ENCODE measurements at places on chromosomes 3 and 15. TPM values are rescaled to one million over a fixed set of nuclear protein-coding genes. Genes with fewer than 3 reads are reported as not detected.
A peak's percentile ranks its signal among the peaks of the same experiment; 100 is the strongest.

Gene TRH
- 0.16 TPM for total RNA-seq

DNA sequence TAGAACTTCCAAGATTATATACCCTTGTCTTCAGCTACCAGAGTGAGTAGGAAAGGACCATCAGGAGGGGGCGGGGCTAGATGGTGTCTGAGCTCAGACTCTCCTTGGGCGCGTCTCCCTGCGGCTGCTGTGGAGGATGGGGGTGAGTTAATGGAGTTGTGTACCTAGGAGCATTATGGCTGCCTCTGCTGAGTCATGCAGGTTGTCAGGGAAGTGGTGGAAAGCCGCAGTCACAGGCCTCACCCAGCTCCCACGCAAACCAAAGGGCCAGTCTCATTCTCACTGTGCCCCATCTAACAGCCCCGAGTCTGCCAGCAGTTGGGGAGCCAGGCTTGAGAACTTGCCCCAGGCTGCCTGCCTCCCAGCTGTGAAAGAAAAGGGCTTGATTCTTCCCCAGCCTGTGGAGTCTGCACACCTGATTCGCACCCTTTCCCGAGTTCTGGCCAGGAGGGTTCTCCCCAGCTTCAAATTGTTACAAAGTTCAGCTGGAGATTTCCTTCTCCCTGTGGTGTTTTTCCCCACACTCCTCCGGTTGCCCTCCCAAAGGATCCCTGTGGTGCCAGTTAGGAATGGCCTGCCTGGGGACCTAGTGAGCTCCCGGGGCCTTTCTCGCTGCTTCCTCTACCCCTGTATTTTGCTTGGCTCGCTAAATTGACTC, 143.3 kb downstream of the HCN4 start:
- DNase-seq = peak; percentile 24
- peaks cover 44% of the 10 kb centered on the region for H3K36me3 ChIP-seq
- H3K4me1 ChIP-seq = peaks cover 33% of the 10 kb centered on the region
- H3K27ac ChIP-seq = peak overlapping the region; percentile 58
- no peak overlapping the region for H3K4me3 ChIP-seq

- H3K36me3 ChIP-seq = peaks cover 3% of the 10 kb centered on the region
- H3K27ac ChIP-seq = no peak overlapping the region
- no peak overlapping the region for H3K4me3 ChIP-seq
- DNase-seq = no peak
- H3K27me3 ChIP-seq = peaks cover 90% of the 10 kb centered on the region
These were observed 172.8 kb upstream of the PLSCR5 start for GRCh38 chr3:146777941-146778340.

DNA sequence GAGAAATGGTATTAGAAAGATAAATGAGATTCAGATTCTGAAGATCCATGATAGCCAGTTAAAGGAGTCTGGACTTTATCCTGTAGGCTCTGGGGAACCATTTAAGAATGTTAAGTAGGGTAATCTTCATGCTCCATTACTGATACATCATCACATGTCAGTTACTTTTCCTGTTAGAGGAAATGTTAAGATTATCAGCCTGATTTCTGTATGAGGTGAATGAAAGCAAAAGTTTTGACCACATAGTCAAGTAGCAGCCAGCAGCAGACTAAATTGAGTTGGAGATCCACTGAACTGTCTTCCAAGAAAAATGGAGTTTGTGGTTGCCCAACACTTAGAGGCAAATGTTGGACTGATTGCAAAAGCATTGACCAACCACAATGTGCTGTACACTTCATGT, 4.7 kb upstream of the COPB2 start:
- no peaks in the 10 kb centered on the region for H3K27me3 ChIP-seq
- H3K36me3 ChIP-seq = no peaks in the 10 kb centered on the region
- peaks cover 7% of the 10 kb centered on the region for H3K4me1 ChIP-seq
- no peak overlapping the region for H3K27ac ChIP-seq
- no peak overlapping the region for H3K4me3 ChIP-seq

- no peak overlapping the region for H3K27ac ChIP-seq
- peak; percentile 9 for DNase-seq
- H3K27me3 ChIP-seq = no peaks in the 10 kb centered on the region
- H3K4me1 ChIP-seq = peaks cover 17% of the 10 kb centered on the region
- no peak overlapping the region for H3K4me3 ChIP-seq
- H3K36me3 ChIP-seq = no peaks in the 10 kb centered on the region
These were observed 106.8 kb downstream of the ADCY5 start for GRCh38 chr3:123341871-123342630.

DNA sequence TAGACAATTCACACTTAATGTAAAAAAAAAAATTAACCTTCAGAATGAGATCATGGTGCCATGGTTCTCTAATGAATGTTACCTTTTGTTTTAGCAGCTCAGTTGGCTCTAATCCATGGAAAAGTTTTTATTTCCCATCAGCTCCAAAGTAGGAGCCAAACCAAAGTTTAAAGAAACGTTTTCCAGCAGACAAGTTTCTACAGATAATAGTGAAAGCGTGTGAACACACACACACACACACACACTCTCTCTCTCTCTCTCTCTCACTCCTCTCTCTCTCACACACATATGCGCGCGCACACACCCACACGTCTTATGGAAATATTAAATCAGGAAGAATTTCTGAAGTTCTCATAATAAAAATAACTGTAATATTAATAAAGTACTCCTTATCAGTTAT, 46.9 kb downstream of the MBNL1 start:
- H3K27me3 ChIP-seq = no peaks in the 10 kb centered on the region
- no peak overlapping the region for H3K4me3 ChIP-seq
- H3K4me1 ChIP-seq = peaks cover 23% of the 10 kb centered on the region
- no peak for DNase-seq
- H3K36me3 ChIP-seq = no peaks in the 10 kb centered on the region
- H3K27ac ChIP-seq = no peak overlapping the region

Gene KCNH8
- total RNA-seq = 2.8 TPM

DNA sequence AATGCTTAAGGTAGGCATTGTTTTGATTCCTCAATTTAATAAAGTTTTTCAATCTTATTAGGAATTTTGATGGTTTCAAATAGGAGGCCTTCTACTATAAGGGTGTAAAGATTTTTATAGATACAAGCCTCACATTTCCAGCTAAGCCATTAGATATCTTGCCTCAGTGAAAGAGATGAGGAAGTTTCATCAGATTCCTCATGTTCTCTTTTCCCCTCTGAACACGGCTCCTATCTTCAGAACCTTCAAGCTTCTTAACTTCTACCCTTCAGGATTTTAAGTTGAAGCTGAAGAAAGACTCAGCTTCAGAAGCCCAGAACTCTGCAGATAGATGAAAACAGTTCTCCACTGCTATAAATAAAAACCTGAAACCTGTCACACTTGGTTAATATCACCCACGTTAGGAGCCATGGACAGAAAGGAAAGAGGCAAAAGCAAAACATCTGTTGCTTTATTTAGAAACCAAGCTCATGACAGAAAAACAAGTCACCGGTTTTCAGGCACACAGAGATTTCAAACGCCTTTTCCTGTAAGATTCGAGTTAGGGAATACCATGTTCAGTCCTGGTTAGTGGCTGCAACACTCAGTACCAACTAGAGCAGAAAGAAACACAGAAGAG, 82.2 kb upstream of the GOLGA8B start:
- H3K36me3 ChIP-seq = no peaks in the 10 kb centered on the region
- no peaks in the 10 kb centered on the region for H3K27me3 ChIP-seq
- H3K4me1 ChIP-seq = no peaks in the 10 kb centered on the region
- H3K27ac ChIP-seq = no peak overlapping the region
- DNase-seq = no peak
- H3K4me3 ChIP-seq = no peak overlapping the region

DNA sequence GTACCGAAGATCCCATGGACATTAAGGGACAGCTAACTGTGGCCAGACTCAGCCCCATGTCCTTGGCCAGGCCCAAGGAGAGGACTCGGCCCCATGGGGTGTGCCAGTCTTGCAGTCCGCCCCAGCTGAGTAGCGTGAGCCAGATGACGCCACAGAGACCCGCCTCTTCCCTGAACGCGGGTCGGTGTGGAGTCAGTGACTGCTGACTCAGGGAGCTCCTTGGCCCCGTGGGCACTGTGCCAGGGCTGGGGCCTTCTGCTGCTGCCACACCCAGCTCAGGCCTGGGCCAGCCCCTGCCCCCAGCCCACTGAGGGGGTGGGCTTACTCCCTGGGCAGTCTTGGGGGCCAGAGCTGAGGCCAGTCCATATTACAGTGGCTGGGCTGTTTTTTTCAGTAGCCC, 52.8 kb downstream of the PLXNA1 start:
- no peaks in the 10 kb centered on the region for H3K27me3 ChIP-seq
- no peaks in the 10 kb centered on the region for H3K4me1 ChIP-seq
- no peak overlapping the region for H3K27ac ChIP-seq

Gene DNAJA4
- 10.1 TPM for total RNA-seq

- no peak overlapping the region for H3K4me3 ChIP-seq
- H3K36me3 ChIP-seq = peaks cover 5% of the 10 kb centered on the region
- H3K4me1 ChIP-seq = no peaks in the 10 kb centered on the region
- H3K27me3 ChIP-seq = no peaks in the 10 kb centered on the region
- peak; percentile 86 for DNase-seq
These were observed 26.4 kb upstream of the ZBED2 start for GRCh38 chr3:111621535-111621934.

DNA sequence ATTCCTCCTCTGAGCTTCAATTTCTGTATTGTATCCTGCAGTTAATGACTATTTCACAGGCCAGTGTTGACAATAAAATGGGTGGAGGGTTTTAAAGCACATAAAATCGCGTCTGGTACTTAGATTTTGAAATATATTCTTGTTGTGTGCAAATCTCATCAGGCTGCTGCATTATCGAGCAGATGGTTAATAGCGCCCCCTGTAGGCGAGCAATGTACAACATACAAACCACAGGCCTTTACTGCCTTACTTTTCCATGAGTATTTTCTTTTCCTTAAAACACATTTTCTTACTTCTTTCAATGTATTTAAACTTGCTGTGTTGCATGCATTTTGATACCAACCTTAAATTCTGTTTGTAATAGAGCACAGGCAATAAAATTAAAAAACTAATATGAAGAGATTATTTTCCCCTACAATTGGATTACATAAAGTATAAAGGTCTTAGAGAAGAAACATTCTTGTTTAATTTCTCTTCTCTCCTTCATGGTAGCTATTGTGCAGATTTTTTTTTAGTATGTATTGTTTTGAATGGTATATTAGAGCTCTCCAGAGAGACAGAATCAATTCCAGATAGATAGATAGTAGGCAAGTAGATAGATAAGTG, 608.4 kb downstream of the CADM2 start:
- no peaks in the 10 kb centered on the region for H3K27me3 ChIP-seq
- H3K4me1 ChIP-seq = no peaks in the 10 kb centered on the region
- H3K4me3 ChIP-seq = no peak overlapping the region
- peak; percentile 67 for DNase-seq
- H3K36me3 ChIP-seq = no peaks in the 10 kb centered on the region

GRCh38 chr3:188830893-188831292, 340.9 kb upstream of the TPRG1 start:
- H3K4me1 ChIP-seq = no peaks in the 10 kb centered on the region
- H3K36me3 ChIP-seq = no peaks in the 10 kb centered on the region
- no peaks in the 10 kb centered on the region for H3K27me3 ChIP-seq

Gene TPM1
- 370 TPM for total RNA-seq

GRCh38 chr3:13540297-13540995, 8.5 kb upstream of the FBLN2 start:
- no peaks in the 10 kb centered on the region for H3K27me3 ChIP-seq
- peaks cover 4% of the 10 kb centered on the region for H3K36me3 ChIP-seq
- no peak overlapping the region for H3K4me3 ChIP-seq
- no peak for DNase-seq
- H3K4me1 ChIP-seq = peaks cover 11% of the 10 kb centered on the region

GRCh38 chr3:23580096-23580713, 225.6 kb upstream of the UBE2E1 start:
- H3K27me3 ChIP-seq = no peaks in the 10 kb centered on the region
- no peak for DNase-seq
- H3K36me3 ChIP-seq = no peaks in the 10 kb centered on the region
- peaks cover 31% of the 10 kb centered on the region for H3K4me1 ChIP-seq
- no peak overlapping the region for H3K27ac ChIP-seq
- H3K4me3 ChIP-seq = no peak overlapping the region

Gene ANXA2
- total RNA-seq = 152 TPM

- no peak overlapping the region for H3K27ac ChIP-seq
- H3K4me1 ChIP-seq = peaks cover 5% of the 10 kb centered on the region
- no peak for DNase-seq
These were observed 23.4 kb downstream of the PLA2G4D start for GRCh38 chr15:42070976-42071350.

GRCh38 chr15:52419494-52419893, 109.2 kb downstream of the MYO5A start:
- H3K4me3 ChIP-seq = no peak overlapping the region
- H3K27ac ChIP-seq = no peak overlapping the region
- H3K27me3 ChIP-seq = no peaks in the 10 kb centered on the region
- no peaks in the 10 kb centered on the region for H3K4me1 ChIP-seq
- no peak for DNase-seq

Measured in WTC11 (cell line).